ENCODE measurements at places on chromosomes 2 and 18.

- no peak for DNase-seq
These were observed 114.5 kb downstream of the PRPF40A start for GRCh38 chr2:152602750-152603149.

DNA sequence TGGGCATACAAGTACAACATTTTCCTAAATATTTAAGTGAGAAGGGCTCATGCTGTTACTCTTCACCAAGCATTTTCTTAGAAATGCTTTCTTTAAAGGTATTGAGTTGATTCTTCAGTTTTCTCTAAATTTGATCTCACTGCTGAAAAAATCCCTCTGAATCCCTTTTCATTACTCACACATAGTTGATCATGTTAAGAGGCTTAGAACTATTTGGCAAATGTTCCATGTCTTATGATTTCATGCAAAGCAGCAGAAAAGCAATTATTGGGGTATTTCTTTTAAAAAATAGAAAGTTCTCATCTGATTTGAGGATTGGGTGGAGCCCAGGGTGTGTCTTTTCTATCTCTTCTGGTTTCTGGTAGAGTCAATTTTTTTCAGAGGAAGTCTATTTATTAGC, 1079.8 kb upstream of the ZEB2 start:
- DNase-seq = no peak

- DNase-seq = no peak
These were observed 1074.2 kb upstream of the ZEB2 start for GRCh38 chr2:145593991-145594614.

DNA sequence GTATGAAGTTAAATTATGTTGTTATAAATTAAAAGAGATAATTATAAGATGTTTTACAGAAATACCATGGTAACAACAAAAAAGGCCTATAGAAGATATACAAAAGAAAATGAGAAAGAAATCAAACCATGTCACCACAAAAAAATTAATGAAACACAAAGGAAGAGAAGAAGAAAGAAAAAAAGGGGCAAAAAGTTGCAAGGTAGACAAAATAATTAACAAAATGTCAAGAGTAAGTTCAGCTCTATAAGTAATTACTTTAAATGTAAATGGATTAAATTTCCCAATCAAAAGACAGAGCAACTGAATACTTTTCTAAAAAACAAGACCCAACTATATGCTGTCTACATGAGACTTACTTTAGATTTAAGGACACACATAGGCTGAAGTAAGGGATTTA, 378.4 kb upstream of the FSHR start:
- DNase-seq = no peak

DNA sequence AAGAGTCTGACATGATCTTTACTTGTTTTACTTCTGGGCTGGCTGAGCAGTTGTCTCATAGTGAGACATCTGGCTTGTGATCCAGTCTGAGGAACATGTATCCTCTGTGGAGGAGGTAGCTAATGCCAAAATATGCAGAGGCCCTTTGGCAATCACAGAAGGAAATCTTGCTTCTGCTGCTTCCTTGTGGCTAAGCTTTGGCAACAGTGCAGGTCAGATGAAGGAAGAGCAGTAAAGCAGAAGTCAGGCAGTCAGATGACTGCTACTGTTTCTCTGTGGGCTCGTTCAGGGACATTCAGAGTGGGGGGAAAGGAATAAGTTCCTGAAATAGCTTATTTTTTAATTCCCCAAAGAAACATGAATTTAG, 22.3 kb downstream of the DOK1 start:
- no peak for DNase-seq

Data from right lung (tissue), 10 donors.